ENCODE measurements at places on chromosomes 7 and 10.
A peak's percentile ranks its signal among the peaks of the same experiment; 100 is the strongest.

- no peaks in the 10 kb centered on the region for H3K4me1 ChIP-seq
- H3K27me3 ChIP-seq = peaks cover 1% of the 10 kb centered on the region
- no peaks in the 10 kb centered on the region for H3K36me3 ChIP-seq
These were observed 37.3 kb upstream of the PRKAR2B start for GRCh38 chr7:107007007-107007891.

GRCh38 chr10:68087685-68088401 lies 12.8 kb upstream of the HERC4 start:
- H3K4me1 ChIP-seq = peaks cover 13% of the 10 kb centered on the region
- H3K27me3 ChIP-seq = no peaks in the 10 kb centered on the region
- H3K4me3 ChIP-seq = no peak overlapping the region
- peak; percentile 15 for DNase-seq
- H3K27ac ChIP-seq = no peak overlapping the region

- no peaks in the 10 kb centered on the region for H3K36me3 ChIP-seq
- peaks cover 2% of the 10 kb centered on the region for H3K4me1 ChIP-seq
- no peak overlapping the region for H3K4me3 ChIP-seq
- peaks cover 1% of the 10 kb centered on the region for H3K27me3 ChIP-seq
- DNase-seq = no peak
- H3K27ac ChIP-seq = no peak overlapping the region
These were observed 96.9 kb upstream of the TNS3 start for GRCh38 chr7:47678641-47679380.

GRCh38 chr7:77331938-77332695 lies 84.0 kb downstream of the GSAP start:
- H3K4me1 ChIP-seq = peaks cover 33% of the 10 kb centered on the region
- no peaks in the 10 kb centered on the region for H3K36me3 ChIP-seq
- H3K4me3 ChIP-seq = no peak overlapping the region
- peaks cover 2% of the 10 kb centered on the region for H3K27me3 ChIP-seq
- H3K27ac ChIP-seq = peak overlapping the region; percentile 2
- peak; percentile 62 for DNase-seq

DNA sequence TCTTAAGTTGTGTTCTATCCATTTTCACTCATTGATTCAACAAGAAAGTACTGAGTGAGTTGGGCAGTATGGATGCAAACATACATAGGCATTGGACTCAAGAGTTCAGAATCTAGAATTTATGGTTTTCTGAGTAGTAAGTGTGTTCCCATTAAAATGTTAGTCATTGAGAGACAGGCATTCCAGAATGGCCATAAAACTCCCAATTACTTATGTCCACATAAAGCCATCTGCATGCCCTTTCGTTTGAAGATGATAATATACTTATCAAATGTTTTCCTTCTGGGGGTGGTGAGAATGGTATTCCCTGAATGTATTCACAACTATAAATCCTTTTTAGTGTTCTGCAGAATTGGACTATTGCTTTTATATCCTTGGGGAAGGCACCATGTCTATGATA lies 131.6 kb downstream of the CD36 start:
- H3K4me1 ChIP-seq = no peaks in the 10 kb centered on the region
- no peak overlapping the region for H3K4me3 ChIP-seq
- H3K36me3 ChIP-seq = no peaks in the 10 kb centered on the region
- DNase-seq = no peak
- H3K27me3 ChIP-seq = peaks cover 2% of the 10 kb centered on the region

DNA sequence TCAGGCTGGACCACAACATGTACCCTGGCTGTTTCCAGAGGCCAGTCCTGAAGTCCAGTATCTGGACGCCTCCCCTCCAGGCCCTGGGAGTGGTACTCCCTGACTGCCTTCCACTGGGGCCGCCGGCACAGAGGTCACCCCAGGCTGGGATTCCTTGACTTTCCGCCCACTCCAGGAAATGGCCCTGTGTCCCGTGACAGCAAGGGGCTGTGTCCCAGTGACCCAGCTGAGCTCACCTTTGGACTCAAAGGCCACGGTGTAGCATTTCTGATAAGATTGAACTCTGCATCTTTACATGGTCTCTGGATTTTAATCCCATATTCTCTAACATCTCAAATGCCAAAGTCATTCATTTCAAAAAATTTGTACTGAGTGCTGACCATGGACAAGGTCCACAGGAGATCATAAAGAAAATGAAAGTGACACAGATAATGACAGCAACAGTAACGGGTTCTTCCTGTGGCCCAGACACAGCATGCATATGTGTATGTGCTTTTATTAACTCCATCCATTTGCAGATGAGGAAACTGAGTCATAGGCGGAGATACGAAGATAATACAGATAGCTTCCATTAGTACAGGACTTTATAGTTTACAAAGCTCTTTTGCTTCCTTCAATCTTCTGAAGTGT lies 5.4 kb downstream of the ADAMTS14 start:
- no peaks in the 10 kb centered on the region for H3K36me3 ChIP-seq
- H3K4me1 ChIP-seq = peaks cover 43% of the 10 kb centered on the region
- H3K27ac ChIP-seq = no peak overlapping the region
- no peak overlapping the region for H3K4me3 ChIP-seq

DNA sequence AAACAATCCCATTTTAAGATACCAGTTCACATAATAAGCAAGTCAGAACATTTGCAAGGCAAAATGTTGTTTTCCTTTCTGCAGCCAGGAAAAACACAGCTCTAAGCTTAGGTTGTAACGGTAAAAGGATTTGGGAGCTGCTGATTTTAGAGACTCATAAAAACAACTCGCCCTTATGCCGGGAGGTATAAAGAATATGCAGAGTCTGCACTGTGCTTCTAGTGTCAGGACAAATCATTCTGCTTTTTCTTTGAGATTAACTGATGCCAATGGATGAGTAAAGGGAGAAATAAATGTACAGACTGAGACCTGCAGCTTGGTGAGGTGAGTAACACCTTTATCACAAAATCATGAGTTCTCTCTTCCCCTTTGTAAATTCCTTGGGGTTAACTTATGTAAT lies 2.0 kb upstream of the SFR1 start:
- no peaks in the 10 kb centered on the region for H3K36me3 ChIP-seq
- H3K27ac ChIP-seq = peak overlapping the region; percentile 99
- DNase-seq = no peak
- no peak overlapping the region for H3K4me3 ChIP-seq
- H3K27me3 ChIP-seq = peaks cover 8% of the 10 kb centered on the region

- no peaks in the 10 kb centered on the region for H3K36me3 ChIP-seq
- no peak for DNase-seq
- H3K27ac ChIP-seq = no peak overlapping the region
- no peak overlapping the region for H3K4me3 ChIP-seq
These were observed 5.4 kb upstream of the C10orf90 start for GRCh38 chr10:126675656-126676438.

DNA sequence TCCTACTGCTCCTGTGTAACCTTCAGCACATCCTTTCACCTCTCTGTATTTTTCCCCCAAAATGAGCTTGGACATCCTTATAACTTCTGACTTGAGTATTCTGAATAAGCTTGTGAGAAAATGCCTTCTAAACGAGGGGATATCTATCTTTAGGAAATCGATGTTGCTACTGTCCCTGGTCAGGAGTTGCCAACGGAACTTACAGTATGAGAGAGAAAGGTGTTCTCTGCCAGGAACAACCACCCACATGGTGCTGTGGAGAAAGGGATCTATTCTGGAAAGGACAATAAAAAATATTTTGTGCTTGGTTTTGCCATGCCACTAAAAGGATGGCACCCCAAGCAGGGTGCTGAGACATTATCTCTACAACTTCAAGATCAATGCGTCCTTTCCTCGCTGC lies 186.6 kb upstream of the AOAH start:
- no peaks in the 10 kb centered on the region for H3K4me1 ChIP-seq
- H3K4me3 ChIP-seq = no peak overlapping the region
- no peak overlapping the region for H3K27ac ChIP-seq
- no peak for DNase-seq
- peaks cover 2% of the 10 kb centered on the region for H3K27me3 ChIP-seq

DNA sequence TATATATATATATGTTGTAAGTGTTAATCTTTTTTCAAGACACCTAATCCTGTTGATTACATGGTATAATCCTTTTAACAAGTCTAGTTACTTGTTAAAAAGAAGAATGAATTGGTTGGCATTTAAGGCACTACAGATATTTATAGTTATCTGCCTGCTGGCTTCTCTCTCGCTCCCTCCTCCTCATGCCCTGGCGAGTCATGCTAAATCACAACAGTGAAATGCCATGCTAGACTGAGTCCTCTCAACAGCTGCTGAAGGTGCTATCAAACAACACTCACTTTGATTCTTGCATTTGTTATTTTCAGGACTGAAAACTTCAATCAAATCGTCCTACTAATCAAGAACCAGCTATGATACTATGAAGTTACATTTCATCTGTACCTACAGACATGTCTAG lies 15.4 kb downstream of the NRAP start:
- no peaks in the 10 kb centered on the region for H3K4me1 ChIP-seq
- DNase-seq = no peak
- no peak overlapping the region for H3K4me3 ChIP-seq
- H3K36me3 ChIP-seq = no peaks in the 10 kb centered on the region

DNA sequence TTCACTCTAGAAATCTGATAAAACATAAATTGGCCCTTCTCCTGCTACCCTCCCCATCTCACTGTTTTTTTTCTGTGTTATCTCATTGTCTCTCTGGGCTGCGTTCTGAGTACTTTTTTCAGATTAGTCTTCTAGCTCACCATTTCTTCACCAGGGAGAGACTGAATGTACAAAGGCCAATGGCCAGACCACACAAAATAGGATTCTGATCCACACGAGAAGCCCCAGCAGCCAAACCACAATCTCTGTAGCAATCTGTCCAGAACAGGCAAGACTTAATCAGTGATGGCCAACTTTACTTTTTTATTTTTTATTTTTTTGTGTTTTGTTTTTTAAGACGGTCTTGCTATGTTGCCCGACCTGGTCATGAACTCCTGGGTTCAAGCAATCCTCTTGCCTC lies 55.9 kb upstream of the PAPSS2 start:
- H3K27me3 ChIP-seq = peaks cover under 1% of the 10 kb centered on the region
- peaks cover 13% of the 10 kb centered on the region for H3K4me1 ChIP-seq
- no peak overlapping the region for H3K4me3 ChIP-seq
- DNase-seq = no peak
- no peak overlapping the region for H3K27ac ChIP-seq

DNA sequence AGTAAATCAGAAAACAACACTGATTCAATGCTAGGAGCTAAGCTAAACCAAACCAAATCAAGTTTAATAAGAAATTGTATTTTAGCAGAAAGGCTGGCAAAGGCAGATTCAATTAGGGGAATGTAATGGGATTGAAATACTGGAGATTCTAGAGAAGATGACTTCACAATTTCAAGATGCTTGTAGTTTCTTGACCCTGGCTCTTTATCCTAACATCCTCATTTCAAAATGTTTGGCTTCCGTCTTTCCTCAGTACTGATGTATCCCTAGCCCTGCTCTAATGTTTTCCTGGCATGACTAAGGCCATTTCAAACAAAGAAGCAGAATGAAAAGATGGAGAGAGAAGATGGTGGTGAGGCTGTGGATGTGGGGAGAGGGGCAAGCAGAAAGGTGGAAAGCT lies 2.7 kb upstream of the JCAD start:
- H3K4me3 ChIP-seq = peak overlapping the region; percentile 72
- H3K27ac ChIP-seq = peak overlapping the region; percentile 32
- peaks cover 16% of the 10 kb centered on the region for H3K27me3 ChIP-seq
- H3K4me1 ChIP-seq = peaks cover 47% of the 10 kb centered on the region
- H3K36me3 ChIP-seq = peaks cover 13% of the 10 kb centered on the region

GRCh38 chr10:33091201-33091600 lies 133.2 kb upstream of the ITGB1 start:
- H3K4me3 ChIP-seq = no peak overlapping the region
- no peaks in the 10 kb centered on the region for H3K4me1 ChIP-seq
- DNase-seq = no peak
- H3K36me3 ChIP-seq = peaks cover 5% of the 10 kb centered on the region

DNA sequence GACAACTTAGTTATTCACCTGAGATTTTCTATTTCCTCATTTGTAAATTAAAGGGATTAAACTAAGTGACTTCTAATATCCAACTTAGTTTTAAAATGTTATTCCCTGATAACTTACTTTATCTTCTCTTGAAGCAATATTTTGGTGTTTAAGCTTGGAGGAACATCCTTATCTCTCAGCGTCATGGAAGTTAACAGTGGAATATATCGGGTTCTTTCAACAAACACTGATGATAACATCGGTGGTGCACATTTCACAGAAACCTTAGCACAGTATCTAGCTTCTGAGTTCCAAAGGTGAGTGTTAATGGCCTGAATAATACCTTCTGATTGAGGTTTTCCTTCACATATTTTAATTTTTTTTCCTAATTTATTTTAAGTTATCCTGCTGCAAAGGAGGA lies 14.1 kb downstream of the HSPA14 start:
- no peak overlapping the region for H3K27ac ChIP-seq
- no peak for DNase-seq
- H3K4me3 ChIP-seq = no peak overlapping the region
- H3K36me3 ChIP-seq = no peaks in the 10 kb centered on the region

GRCh38 chr10:123377883-123378282 lies 223.7 kb downstream of the BUB3 start:
- peaks cover 2% of the 10 kb centered on the region for H3K27me3 ChIP-seq
- H3K27ac ChIP-seq = no peak overlapping the region
- H3K4me3 ChIP-seq = no peak overlapping the region
- no peaks in the 10 kb centered on the region for H3K4me1 ChIP-seq
- no peaks in the 10 kb centered on the region for H3K36me3 ChIP-seq

DNA sequence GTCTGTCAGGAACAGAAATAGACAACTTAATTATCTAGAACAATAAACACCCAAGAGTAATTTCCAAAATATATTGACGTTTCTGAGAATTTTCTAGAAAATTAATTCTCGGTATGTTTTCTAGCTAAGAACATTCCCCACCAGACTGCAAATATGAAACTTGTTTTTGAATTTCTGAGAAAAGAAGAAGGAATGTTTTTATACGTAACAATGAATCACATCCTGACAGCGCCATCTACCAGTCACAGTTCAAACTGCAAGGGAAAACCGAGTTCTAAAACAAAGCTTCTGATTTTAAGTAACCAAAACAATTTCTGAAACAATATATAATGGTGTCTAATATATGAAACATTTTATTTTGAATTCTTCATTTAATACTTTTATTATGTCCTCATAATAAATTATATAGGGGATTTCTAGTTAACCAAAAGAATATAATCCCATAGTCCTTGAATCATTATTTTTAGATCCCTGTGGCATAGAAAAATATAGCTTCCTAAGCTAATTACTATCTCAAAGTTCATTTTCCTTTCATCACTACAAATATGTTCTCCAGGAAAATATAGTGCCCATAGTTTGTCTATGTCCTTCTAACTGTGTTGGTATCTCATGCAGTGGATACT lies 34.5 kb upstream of the MEOX2 start:
- peak overlapping the region; percentile 57 for H3K27ac ChIP-seq
- no peaks in the 10 kb centered on the region for H3K27me3 ChIP-seq
- DNase-seq = peak; percentile 17
- no peaks in the 10 kb centered on the region for H3K36me3 ChIP-seq
- peaks cover 6% of the 10 kb centered on the region for H3K4me1 ChIP-seq
- no peak overlapping the region for H3K4me3 ChIP-seq

GRCh38 chr7:121395494-121395960 lies 581 bp downstream of the FAM3C start:
- peaks cover 1% of the 10 kb centered on the region for H3K27me3 ChIP-seq
- no peak for DNase-seq
- peaks cover 15% of the 10 kb centered on the region for H3K4me1 ChIP-seq
- peaks cover 7% of the 10 kb centered on the region for H3K36me3 ChIP-seq
- H3K4me3 ChIP-seq = peak overlapping the region; percentile 94
- H3K27ac ChIP-seq = peak overlapping the region; percentile 68

- H3K4me3 ChIP-seq = no peak overlapping the region
- H3K36me3 ChIP-seq = no peaks in the 10 kb centered on the region
- H3K27ac ChIP-seq = no peak overlapping the region
These were observed 82.6 kb downstream of the CPED1 start for GRCh38 chr7:121071132-121071531.

GRCh38 chr7:31735991-31736982 lies 49.3 kb downstream of the PPP1R17 start:
- H3K4me3 ChIP-seq = no peak overlapping the region
- peak; percentile 73 for DNase-seq
- H3K27me3 ChIP-seq = no peaks in the 10 kb centered on the region
- no peak overlapping the region for H3K27ac ChIP-seq
- H3K4me1 ChIP-seq = peaks cover 6% of the 10 kb centered on the region

Measured in endothelial cell (in vitro differentiated cells).